Suppressor macrophage treated with lipopolysaccharide for 1 hour (primary cell): ENCODE measurements at places on chromosomes 5 and 9.

- DNase-seq = no peak
Observed at GRCh38 chr5:87389296-87390034, 23.3 kb downstream of the CCNH start.

GRCh38 chr9:129932303-129933151 is 97.3 kb downstream of the USP20 start:
- DNase-seq = peak; percentile 78

DNA sequence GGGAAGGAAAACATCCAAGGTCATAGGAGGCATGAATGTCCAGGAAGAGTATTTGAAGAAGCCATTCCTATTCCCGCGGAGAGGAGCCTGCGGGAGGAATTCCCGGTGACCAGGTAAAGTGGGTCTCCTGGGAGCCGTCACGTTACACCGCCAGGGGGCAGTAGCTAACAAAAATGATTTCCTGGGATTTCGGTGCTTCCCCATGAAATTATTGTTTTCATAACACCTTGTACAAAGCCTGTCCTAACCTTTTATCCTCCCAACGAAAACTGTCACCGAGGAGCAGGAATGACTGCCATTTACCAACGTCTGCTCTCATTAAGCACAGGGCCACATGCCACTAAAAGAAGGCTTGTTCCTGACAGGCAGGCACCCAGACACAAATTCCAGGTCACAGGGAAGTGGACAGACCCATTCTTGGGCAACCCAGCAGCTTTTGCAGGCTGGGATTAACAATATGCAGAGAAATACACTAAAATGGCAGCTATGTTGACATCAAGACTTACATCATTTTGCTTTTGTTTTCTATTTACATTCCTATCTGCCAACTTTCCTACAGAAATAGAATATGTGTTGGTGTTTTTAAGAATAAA is 41.2 kb upstream of the CTSL start:
- DNase-seq = no peak

GRCh38 chr5:18098691-18099090 is 464.4 kb downstream of the TAF11L14 start:
- DNase-seq = no peak

DNA sequence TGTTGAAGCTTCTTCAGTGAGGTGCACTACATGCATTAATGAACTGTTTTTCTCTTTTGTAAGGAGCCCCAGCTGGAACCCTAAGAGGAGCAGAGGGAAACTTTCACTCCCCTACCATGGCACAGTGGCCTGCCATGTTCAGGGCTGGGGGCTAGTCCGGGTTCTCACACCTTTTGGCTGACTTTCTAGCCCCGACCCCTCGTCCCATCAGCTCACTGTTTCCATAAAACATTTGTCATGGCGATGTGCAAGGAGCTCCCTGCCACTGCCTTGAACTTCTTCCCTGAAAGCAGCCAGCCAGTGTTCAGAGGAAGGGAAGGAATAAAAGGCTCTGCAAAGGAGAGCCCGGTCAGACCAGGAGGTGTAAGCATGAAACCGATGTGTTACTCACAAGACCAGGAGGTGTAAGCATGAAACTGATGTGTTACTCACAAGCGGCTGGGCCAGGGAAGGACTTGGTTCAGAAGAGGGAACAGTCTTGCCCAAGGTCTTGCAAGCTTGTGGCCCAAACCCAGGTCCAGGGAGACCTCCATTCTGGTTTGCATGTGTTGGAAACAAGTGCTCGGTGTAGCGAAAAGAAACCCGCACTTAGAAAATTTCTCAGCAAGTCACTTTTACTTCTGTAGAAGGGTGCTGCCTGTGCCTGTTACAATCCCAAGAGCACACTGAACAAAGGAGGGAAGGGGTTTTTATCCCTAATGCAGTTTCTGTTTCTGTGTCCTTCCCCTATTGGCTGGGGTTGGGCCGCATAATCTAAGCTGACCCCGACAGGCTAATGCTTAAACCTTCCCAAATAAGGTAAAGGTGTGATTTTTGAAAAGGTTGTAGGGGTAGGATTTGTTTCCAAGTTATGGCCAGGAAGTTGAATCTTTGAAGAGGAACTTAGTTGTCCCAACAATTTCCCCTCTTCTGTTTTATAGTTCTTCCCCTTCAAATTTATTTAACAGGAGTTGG is 3.4 kb upstream of the ABO start:
- peak; percentile 31 for DNase-seq

GRCh38 chr5:132056610-132057497 is 3.6 kb upstream of the IL3 start:
- DNase-seq = no peak

- peak; percentile 68 for DNase-seq
Observed at GRCh38 chr5:96337048-96337781, 95.8 kb downstream of the PCSK1 start.

GRCh38 chr5:38782180-38782835 is 63.5 kb upstream of the OSMR start:
- DNase-seq = no peak

- DNase-seq = peak; percentile 87
Observed at GRCh38 chr5:111930905-111931461, 174.0 kb upstream of the NREP start.

GRCh38 chr5:130985776-130986175 is 179.3 kb downstream of the HINT1 start:
- DNase-seq = no peak

- DNase-seq = no peak
Observed at GRCh38 chr9:132931178-132931735, 13.2 kb downstream of the TSC1 start.

DNA sequence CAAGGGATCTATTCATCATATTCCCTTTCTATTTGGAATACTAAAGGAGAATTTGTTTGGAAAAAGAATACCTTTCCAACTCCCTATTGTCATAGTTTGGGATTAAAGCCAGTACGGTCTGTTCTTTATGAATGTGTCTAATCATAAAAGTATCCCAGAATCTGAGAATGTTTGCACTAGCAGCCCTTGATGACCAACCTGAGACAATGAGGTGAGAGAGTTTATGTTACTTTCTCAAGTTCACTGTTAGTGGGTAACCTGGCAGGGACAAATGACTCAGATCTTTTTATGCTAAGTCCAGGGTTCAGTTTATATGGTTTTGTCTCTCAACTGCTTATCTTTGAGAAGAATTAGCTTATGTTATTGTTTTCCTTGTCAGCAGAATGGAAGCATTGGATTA is 25.3 kb upstream of the TLR4 start:
- DNase-seq = no peak

DNA sequence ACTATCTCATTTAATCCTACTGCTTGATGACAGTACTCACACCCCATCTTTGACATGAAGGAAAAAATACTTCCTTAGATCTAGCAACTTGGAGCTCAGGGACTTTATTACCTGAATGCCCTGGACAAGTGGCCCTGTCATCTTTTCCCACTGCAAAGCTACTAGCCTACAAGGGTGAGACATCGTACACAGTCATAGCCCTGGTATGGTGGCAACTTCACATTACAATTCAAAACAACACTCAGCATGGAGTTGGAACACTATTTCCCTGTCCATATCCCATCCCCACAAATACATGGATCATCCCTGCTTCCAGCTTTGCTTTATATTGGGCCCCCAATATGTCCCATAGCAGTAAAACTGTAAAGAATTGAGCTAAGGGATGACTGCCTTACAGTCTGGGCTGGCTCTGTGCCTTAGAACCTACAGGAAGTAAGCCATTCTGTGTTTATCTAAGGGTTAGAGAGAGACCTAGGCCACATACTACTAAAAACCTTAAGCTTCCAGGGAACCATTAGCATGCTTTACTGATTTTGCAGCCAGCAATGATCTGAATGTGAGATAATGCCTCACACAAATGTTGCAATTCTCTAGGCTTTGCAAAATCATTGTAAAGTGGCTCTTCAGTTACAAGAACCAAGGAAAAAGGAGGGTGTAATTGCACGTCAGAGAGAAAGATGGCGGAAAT is 55.9 kb downstream of the OTULIN start:
- DNase-seq = no peak

DNA sequence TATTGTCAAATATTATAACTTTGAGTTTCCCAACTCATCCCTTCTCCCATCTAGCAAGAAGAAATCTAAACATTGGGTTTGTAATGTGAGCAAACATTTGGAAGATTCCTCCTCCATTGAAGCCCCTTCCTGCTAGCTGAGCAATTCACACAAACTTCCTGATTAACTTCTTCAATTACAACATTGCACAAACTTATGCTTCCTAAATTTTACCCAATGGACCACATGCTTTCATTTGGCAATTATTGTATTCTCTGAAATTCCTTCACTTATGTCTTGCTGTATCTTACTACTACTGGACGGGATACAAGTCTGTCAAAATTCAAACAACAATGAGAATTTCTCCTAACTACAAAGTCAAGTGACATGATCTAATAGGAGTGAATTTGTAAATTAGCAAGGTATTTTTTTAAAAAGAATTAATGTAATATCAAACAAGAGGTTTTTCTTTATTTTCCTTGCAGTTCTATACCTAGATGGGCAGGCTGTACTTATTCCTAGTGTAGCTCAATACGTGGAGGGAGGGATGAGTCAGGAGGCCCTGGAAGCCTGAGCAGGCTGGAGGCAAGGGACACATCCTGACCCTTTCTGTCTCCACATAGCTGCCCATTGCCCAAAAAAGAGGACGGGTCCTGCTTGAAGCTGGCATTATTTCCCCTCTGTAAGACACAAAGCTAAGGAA is 11.8 kb upstream of the IFNW1 start:
- peak; percentile 58 for DNase-seq

- DNase-seq = no peak
Observed at GRCh38 chr9:86751207-86751606, 196.1 kb downstream of the GAS1 start.

GRCh38 chr5:99000876-99001275 is 72.1 kb upstream of the CHD1 start:
- DNase-seq = peak; percentile 73

- no peak for DNase-seq
Observed at GRCh38 chr9:110897943-110898342, 140.3 kb downstream of the LPAR1 start.

- DNase-seq = no peak
Observed at GRCh38 chr9:123044586-123044985, 11.1 kb downstream of the GPR21 start.

DNA sequence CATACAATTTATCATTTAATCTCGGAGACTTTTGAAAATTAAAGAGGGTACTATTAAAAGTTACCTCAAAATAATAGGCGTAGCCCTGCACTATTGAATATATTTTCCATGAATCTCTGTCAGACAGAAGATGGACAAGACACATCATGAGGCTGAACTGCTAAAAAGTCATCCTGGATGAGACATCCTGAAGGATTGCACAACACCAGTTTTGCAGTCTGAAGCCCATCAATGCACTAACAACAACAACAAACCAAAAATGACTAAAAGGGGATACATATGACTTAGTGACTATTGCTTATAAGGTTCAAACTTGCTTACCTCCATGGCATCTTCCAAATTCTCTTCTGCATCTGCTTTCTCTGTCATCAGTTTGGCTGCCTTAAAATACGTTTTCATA is 15.7 kb downstream of the LMBRD2 start:
- DNase-seq = no peak

DNA sequence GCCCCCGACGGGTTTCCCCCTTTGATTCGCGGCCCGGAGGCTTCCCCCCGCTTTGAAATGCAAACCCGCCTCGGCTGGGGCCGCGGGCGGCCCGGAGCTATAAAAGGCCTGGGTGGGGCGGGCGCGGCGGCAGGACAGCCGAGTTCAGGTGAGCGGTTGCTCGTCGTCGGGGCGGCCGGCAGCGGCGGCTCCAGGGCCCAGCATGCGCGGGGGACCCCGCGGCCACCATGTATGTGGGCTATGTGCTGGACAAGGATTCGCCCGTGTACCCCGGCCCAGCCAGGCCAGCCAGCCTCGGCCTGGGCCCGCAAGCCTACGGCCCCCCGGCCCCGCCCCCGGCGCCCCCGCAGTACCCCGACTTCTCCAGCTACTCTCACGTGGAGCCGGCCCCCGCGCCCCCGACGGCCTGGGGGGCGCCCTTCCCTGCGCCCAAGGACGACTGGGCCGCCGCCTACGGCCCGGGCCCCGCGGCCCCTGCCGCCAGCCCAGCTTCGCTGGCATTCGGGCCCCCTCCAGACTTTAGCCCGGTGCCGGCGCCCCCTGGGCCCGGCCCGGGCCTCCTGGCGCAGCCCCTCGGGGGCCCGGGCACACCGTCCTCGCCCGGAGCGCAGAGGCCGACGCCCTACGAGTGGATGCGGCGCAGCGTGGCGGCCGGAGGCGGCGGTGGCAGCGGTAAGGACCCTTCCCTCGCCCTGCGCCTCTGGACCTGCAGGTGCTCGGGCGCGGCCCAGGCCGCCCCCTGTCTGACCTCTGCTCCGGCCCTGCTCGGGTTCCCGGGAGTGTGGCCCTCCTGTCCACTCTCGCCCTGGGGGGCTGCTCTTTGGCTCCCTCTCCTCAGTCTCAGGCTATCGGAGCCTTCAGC is at the start of gene CDX1:
Gene CDX1, plus strand, starts transcription at position 129 of the 862 bp plus-strand sequence. Its CDS starts 99 bp downstream, at position 228.
- no peak for DNase-seq

GRCh38 chr5:140596321-140596741 is 31.7 kb downstream of the SLC35A4 start:
- no peak for DNase-seq

DNA sequence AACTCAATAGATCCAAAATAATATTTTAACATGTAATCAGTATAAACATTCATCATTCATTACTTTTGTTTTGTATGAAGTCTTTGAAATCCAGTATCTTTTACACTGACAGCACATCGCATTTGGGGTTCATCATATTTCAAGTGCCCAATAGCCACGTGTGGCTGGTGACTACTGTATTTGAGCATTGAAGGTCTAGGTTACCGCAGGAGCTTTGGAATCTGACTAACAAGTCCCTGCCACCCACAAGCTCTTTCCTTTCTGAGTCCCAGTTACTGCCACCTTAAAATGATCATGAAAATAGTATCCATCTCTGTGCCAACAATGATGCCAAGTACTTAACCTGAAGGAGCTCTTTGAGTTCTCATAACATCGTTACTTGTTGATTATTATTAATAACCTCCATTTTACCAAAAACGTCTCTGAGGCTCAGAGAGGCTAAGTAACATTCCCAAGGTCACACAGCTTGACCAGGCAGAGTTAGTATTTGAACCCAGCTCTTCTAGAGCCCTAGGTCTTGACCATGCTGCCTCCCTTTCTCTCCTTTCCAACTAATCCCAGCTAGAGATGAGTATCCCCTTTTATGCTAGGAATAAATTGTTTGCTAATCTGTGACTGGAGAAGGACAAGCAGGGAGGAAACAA is 24.2 kb downstream of the ARHGEF37 start:
- DNase-seq = no peak

- DNase-seq = no peak
Observed at GRCh38 chr9:1014640-1015039, 35.5 kb upstream of the DMRT2 start.

- DNase-seq = no peak
Observed at GRCh38 chr5:142982821-142983200, 212.6 kb downstream of the ARHGAP26 start.
